Right atrium auricular region (tissue), 2 donors: ENCODE measurements at places on chromosomes 5 and 9. TPM values are rescaled to one million over a fixed set of nuclear protein-coding genes. Genes with fewer than 3 reads are reported as not detected.

The FAM221B gene
- total RNA-seq = not detected

GRCh38 chr5:20649966-20650365, 662.0 kb upstream of the CDH18 start:
- DNase-seq = no peak

The ZBTB43 gene
- total RNA-seq = 15.1 TPM

DNA sequence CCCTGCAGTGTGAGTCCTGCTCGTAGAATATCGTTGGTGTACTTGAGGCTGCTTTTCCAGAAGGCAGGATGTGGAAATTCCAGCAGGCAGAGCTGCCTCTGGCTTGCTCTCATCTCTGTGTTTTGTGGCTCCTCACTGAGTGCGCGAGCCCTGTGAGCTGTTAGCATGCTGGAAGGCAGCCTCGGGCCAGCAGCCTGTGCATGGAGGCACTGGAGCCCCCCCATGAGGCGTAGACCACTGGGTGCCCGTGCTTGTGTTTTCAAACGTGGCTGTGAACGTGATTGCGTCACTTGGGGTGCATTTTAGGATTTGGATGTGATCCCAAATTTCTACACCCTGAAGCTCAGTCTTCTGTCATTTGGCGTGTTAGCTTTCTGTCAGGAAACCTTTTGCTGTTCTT, 3.2 kb downstream of the WDR5 start:
- no peak for DNase-seq

DNA sequence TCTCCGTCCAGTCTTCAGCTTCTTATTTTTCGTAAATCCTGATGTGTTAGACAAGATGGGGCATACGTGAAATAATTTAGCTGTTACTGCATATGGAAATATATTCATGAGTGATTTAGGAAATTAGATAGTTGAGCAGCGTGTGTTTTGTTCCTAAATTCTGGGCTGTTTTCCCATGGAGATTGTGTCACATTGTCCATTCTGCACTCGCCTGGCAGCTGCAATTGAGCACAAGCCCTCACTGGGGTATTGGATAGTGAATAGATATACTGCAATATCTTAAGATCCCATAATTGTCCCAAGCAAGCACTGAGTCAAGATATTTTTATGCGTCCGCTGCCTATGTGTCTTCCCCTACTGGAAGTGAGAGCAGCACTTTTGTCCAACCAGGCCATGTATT, 1027.1 kb upstream of the WWC1 start:
- no peak for DNase-seq

GRCh38 chr9:99103901-99104458, 933 bp upstream of the TGFBR1 start:
- no peak for DNase-seq

- no peak for DNase-seq
These were observed 2.1 kb downstream of the CA9 start for GRCh38 chr9:35675732-35676392.
